ENCODE measurements at places on chromosomes 1 and 21.

- DNase-seq: no peak
These were observed 99.9 kb upstream of the SGIP1 start for GRCh38 chr1:66434096-66434495.

DNA sequence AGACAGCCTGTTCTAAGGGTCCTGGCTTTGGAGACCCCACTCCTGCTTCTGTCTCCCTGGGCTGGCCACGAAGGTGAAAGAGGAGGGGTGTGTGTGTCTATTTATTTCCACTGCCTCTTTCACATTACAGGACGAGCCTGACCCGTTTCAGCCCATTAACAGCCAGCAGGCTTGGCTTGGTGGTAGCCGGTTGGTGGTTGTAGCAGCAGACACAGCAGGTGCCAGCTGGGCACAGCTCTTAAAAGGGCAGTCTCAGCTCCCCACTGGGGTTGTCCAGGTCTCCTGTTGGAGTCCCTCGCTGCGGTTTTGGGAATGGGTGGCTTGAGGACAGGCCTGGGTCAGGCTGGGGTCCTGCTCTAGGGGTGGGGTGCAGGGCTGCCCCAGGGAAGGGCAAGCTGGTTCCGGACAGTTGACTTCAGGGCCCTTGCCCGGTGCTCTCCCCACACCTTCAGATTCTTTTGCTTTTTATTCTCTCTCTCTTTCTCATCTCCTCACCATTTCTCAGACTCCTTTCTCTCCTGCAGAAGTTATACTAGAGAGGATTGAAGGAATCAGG is 84.6 kb downstream of the ACTL8 start:
- no peak for DNase-seq

GRCh38 chr1:229624521-229625070 is 1.3 kb downstream of the TAF5L start:
- DNase-seq: no peak

DNA sequence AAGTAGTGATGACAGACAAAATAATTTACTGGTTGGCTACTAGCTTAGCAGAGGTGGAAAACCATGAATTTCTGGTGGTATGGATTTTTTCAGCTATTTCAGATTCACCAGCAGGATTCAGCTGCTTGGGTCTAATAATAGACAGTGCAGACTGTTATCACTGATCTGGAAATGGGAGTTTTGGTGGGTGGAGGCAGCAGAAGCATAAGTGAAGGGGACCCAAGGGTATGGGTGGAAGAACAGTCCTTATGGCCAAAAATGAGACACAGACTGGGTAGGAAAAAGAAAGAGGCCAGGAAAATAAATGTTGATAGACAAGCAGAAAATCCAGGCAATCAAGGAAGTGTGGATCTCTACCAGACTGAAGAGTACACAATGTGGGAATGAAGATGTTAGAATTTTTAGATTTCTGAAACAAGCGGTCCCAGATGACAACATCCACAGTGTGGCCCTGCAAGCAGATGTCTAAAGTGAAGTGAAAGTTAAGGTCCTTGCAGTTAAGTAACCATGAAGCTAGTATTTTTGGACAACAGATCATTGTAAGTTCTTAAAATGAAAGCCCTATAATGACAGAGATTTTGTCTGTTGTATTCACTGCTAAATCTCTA is 24.7 kb downstream of the LYST start:
- no peak for DNase-seq

DNA sequence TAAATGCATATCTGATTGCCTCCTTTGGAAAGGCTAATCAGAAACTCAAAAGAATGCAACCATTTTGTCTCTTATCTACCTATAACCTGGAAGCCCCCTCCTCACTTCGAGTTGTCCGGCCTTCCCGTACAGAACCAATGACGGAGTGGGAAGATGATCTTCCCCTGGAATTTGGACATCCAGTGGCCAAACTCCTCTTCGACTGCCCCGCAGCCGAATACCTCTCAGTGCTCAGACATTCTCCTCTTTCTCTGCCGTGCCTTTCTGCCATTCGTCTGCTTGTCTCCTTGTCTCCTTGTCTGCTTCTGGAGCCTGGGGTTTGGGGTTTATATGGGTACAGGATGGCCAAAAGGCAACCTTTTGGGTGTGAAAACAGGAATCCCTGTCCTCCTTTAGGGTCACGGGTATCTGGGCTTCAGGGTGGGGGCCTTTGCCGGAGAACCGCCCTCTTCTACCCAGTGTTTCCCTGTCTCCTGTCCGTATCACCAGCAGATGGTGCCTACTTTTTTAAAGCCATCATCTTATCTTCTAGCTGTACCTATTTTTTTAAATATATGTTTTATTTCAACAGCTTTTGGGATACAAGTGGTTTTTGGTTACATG is 35.9 kb upstream of the RAB4A start:
- DNase-seq: no peak

DNA sequence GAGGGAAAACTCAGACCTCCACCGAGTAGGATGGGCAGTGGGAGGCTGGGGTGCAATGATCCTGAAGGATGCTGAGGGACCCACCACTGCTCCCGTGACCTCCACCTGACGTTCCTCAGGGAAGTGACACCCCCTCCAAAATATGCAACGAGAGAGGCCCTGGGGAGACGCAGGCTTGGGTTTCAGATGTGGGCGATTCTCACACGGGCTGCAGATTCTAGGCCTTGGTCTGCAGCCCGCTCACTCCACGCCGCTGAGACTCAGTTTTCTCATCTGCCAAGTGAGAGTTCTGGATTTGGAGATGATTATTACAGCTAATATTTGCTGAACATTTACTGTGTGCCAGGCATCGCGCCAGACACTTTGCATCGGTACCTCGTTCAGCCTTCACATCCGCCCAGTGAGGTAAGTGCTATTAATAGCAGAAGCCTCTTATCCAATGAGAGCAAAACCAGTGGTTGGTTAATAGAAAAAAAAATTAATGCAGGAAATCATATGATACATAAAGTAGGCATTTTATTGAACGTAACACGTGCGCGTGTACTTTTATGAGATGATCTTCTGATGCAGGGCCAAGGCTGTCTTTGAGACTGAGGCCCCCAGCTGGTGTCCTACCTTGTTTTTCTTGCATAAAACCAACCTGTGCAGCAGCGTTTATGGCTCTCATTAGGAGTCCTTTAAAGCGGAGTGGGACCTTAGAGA is 102.0 kb upstream of the RUNX3 start:
- peak; percentile 79 for DNase-seq

DNA sequence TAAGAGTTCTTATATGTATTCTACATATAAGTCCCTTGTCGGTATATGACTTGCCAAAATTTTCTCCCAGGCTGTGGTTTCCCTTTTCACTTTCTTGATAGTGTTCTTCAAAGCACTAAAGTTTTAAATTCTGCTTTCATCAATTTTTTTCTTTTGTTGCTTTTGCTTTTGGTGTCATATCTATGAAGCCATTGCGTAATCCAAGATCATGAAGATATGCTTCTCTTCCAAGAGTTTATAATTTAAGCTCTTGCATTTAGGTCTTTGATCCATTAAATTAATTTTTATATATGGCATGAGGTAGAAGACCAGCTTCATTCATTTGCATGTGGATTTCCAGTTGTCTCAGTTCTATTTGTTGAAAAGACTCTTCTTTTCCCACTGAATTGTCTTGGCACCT is 22.2 kb downstream of the DESI2 start:
- DNase-seq: no peak

DNA sequence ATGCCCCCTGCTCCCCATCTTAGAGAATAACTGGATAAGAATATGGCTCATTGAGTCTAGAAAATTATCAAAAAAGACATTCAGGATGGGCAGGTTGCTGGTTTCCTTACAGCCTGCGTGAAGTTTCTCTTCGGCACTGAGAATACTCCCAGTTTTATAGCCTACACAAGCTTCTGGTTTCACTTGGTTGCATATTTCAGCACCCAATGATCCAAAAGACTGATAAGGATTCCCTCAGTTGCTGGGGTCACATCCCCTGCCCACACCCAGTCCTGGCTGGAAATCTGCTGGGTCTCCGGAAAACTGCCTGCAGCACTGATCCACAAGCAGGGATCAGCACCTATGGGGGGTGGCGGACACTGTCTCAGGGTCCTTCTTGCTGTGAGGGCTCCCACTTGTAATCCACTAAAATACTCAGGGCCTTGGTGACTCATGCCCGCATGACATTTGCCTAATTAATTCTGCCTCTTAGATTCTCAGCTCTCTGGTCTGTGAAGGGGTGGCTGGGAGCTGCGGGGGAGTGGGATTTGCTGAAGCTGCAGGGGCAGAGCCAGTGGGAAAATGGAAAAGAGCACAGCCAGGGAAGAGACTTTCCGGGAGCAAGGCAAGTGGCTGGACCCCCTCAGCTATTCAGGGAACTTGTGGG is 142.5 kb downstream of the ZNF648 start:
- no peak for DNase-seq

- DNase-seq: no peak
These were observed 100.7 kb downstream of the BARHL2 start for GRCh38 chr1:90616395-90616794.

GRCh38 chr1:68338081-68338480 is 105.8 kb upstream of the WLS start:
- DNase-seq: no peak

GRCh38 chr1:156086256-156086662 is 4.0 kb upstream of the MEX3A start:
- no peak for DNase-seq

- no peak for DNase-seq
These were observed 7.7 kb upstream of the HTR1D start for GRCh38 chr1:23224739-23225648.

- DNase-seq: no peak
These were observed 471.6 kb upstream of the ADGRL4 start for GRCh38 chr1:79478160-79478559.

DNA sequence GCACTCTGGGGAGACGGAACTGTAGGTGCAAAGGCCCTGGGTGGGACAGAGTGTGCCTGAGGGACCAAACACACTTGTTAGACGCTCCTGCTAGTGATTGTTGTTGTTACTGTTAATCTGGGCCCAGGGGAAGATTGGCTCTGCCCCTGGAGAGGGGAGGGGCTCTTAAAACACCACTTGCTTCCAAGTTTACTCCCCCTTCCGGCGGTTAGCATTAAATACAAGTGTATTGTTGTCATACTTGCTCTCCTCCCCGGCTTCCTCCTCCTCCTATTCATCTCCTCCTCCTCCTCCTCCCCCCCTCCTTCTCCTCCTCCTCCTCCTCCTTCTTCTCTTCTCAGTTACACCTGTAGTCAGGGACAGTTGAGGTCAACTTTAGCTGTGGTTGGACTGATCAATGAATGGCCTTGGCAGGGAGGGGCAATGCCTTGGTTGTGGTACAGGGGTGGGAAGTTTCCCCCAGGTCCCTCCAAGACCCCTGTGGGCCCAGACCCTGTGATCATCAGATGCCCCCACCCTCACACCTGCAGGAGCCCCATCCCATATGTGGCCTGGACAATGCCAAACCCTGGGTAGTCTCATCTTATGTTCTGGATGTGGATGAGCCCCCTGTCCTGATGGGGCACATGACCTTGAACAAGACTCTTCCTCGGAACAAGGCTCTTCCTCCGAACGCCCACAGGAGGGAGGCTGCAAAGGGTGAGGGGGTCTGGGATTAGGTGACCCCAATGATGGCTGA is 217.3 kb downstream of the PTPRU start:
- DNase-seq: peak; percentile 55

DNA sequence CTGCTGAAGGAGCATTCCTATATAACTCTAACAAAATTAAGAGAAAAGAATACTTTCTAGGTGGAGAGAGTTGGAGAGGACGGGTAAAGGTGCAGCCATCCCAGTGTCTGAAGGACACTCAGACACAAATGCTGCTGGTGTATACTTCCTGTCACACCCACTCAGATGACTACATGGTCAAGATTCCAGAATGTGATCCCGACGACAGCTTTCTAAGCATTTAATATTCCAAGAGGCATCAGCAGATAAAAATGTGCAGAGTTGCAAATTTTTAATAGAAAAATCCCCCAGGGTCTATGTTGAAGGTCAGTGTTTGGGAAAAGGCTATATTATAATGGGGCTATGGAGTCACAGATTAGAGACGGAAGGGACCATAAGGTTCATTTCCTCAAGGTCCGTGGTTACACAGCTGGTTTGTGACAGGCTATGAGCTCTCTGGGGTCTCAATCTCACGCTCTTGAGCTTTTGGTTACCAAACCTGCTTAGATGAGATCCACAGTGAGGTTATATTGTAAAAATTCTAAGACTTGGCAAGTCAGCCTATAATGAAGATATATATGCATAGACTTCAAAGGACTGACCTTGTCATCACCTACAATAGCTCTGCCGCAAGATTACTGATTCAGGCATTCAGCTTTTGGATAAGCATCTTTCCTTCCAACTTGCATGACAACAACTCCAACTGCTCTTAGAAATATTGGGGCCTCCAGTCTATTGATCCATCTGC is 35.1 kb downstream of the ZNF281 start:
- DNase-seq: no peak

- peak; percentile 31 for DNase-seq
These were observed 269.8 kb downstream of the S1PR1 start for GRCh38 chr1:101506541-101507164.

- no peak for DNase-seq
These were observed 19.6 kb upstream of the SERINC2 start for GRCh38 chr1:31393463-31393862.

DNA sequence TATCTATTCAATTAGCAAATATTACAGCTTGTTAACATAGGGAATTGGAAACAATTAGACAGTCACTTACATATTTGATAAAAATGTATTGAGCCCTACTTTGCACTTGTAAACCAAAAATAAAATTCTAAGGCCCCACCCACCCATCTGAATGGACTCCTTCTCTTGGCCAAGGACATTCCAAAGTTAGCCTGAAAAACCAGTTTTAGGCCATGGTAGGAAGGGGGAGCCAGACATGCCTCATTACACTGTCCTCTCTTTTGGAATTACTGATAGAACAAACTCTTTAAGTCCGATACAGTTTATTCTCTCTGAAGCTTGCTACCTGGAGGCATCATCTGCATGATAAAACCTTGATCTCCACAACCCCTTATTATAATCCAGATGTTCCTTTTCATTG is 28.0 kb upstream of the TSPAN2 start:
- no peak for DNase-seq

GRCh38 chr1:201468501-201468843 is 516 bp downstream of the PHLDA3 start:
- DNase-seq: peak; percentile 38

DNA sequence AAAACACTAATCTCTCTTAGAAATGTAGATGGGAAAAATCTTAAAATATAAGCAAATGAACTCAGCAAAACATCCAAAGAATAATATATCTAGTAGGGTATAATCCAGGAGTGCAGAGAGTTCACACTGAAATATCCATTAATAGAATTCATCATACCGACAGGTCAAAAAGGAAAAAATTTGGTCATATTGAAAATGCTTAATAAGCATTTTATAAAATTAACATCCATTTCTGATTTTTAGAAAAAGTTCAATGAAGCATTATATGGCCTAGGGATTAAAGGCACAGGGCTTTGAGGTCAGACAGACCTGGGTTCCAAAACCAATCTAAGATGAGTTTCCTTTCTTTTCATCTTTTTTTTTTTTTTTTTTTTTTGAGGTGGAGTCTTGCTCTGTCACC is 16.4 kb downstream of the EPHA10 start:
- no peak for DNase-seq

GRCh38 chr1:236403905-236404696 is 10.0 kb downstream of the EDARADD start:
- DNase-seq: no peak

Data from germinal center (tissue), 1 donor.